Stimulated activated CD8-positive, alpha-beta memory T cell treated with anti-CD3 and anti-CD28 coated beads, Interleukin-4, amount 100 ng/mL, for 4 hours (primary cell): ENCODE measurements at places on chromosomes 12 and 14.

GRCh38 chr14:61577506-61577931 is 117.8 kb upstream of the HIF1A start:
- no peak for DNase-seq

DNA sequence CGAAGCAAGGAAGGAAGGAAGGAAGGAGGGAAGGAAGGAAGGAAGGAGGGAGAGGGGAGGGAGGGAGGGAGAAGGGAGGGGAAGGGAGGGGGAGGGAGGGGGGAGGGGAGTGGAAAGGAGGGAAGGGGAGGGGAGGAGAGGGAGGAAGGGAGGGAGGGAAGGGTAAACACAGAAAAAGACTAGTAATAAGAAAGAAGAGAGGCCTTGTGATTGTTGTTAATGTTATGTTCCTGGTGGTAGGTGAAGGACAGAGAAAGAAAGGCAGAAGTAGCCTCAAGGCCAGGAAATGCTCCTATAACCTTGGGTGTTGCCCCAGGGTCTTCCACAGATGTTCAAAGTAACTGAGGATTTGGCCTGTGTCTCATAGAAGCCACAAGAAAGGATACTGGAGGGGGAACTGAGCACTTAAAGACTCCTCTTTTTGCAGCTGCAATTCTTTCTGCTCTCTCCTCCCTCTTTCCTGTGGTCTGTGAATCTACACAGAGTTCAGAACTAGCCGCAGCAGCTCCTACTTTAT is 164.2 kb downstream of the PRKD1 start:
- DNase-seq = no peak

DNA sequence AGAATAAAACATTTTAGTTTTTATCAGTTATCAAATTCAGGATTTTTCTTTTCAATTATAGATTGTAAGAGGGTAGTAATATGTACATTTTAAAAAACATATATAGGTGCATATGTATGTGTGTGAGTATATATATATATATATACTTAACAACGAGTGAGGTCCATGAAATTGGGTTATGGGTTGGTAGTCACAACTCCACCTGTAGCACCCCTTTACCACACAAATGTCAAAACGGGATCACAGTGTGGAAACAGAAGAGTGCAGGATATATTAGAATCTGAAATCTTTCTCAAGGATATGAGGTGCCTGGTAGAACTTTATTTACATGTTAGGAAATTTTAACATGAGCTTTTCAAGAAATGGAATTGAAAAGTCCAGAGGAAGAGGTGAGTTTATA is 31.3 kb downstream of the MIA2 start:
- no peak for DNase-seq

DNA sequence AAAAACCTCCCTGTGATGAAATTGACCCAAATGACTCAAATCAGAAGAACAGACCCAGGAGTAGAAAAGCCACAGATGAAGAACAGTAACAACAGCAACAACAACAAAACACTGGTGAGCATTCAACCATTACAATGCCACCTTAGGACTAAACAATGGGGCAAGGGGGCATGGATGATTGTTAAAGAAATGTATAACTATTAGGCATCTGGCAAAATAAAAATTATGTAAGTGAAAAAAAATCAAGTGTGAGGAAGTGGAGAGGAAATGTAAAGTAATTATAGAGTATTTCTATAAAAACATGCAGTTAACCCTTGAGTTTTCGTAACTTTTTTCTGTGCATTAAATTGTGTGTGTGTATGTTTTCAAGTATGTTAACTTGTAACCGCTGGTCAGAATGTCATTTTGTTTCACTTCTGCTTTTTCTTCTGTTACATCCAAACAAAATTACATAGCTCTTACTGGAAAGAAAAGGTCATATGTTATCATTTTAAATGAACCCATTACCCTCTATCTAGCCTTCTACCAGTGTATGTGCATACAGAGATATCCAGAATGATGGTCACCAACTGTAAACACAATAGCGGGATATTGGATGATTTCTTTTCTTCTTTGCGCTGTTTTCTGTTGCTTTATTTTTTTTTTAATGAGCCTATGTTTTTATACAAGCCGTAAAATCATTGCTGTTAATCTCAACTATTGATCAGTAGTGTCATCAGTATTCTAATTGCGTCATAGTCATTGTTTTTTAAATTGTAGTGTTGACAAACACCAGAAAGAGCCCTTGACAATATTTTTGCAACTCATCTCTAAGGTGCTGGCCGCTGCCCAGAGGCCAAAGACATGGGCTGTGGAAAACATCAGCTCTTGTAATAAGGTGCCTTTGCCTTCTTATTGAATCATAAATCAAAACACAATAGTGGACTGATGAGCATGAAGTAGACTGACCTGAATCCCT is 170.6 kb downstream of the CRADD start:
- DNase-seq = no peak

GRCh38 chr14:63174760-63175191 is 29.5 kb upstream of the RHOJ start:
- no peak for DNase-seq

DNA sequence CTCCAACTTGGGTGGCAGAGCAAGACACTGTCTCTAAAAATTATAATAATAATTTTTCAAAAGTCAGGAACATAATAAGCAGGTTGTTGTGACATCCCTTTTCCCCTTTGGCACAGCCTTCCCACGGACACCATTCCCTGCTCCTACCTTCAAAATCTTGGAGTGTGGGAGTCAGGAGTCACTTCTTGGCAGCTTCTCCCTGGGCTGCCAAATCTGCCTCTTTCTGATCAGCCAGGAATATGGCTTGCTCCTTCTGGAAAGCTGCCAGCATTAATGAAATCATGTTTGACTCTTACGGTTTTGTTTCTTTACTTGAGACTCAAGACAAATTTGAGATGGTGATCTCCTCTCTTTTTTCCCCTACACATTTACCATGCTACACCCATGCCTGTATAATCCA is 391.4 kb upstream of the SYT1 start:
- no peak for DNase-seq

DNA sequence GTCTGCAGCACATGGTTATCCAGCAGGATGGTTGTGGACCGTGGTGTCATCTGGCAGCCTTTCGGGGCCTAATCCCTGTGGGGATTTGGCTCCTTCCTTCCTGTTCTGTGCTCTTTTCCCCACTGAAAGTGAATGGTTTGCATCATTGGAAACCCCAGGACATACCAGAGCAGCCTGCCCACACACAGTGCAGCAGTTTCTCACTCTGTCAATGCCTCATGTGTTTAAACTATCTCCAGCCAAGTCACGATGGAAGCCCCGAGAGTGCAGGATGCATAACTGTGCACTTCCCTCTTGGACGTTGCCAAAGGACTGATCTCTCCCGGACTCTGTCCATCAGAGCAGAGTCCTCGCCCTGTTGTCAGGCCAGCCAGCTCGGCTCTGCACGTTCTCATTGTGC is 29.0 kb upstream of the AMN start:
- DNase-seq = no peak
